Germinal center (tissue), 1 donor: ENCODE measurements at places on chromosomes 5 and 9.

GRCh38 chr9:84140535-84141101, 160.0 kb downstream of the RMI1 start:
- peak; percentile 24 for DNase-seq

DNA sequence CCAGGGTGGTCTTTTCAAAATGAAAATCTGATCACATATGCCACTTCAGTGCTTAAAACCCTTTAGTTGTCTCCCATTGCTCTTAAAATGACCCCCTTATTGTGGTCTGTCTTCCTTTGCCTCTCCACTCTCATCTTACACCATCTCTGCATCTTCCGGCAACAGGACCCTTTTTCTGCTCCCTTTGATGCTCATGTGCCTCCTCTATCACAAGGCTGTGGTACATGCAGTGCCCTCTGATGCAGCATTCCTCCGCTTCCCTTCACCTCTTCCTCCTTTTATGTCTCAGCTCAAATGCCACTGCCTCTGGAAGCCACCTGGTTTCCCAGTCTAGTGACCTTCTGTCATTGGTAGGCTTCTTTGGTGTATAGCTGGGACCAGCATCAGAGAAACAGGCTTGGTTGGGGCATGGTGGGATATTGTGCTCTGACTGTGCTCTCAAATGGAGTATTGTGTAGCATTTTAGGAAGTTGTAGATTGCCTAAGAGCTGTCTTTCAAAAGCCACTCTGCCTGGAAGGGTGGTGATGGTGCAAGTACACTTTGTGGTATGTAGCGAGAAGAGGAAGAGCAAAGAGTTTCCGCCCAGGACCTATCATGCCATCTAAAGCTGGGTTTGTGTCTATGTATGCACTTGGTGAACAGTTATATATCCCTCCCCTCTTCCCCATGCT, 28.1 kb downstream of the ARHGAP26 start:
- no peak for DNase-seq

DNA sequence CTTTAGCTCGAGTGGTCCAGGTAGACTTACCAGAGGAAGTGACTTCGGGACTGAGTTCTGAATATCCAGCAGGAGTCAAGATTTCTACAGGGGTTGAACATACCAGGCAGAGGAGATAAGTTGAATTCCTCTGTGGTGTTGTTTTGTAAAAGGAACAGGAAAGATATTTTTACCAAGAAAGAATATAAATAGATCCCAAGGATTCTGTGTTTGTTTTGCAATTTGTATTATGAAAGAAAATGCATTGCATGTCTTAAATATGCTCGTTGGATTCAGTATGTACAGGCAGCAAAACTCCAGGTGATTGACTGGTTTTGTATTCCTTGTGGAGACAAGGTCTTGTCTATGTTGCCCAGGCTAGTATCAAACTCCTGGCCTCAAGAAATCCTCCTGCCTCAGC, 197.8 kb downstream of the FRMD3 start:
- no peak for DNase-seq

DNA sequence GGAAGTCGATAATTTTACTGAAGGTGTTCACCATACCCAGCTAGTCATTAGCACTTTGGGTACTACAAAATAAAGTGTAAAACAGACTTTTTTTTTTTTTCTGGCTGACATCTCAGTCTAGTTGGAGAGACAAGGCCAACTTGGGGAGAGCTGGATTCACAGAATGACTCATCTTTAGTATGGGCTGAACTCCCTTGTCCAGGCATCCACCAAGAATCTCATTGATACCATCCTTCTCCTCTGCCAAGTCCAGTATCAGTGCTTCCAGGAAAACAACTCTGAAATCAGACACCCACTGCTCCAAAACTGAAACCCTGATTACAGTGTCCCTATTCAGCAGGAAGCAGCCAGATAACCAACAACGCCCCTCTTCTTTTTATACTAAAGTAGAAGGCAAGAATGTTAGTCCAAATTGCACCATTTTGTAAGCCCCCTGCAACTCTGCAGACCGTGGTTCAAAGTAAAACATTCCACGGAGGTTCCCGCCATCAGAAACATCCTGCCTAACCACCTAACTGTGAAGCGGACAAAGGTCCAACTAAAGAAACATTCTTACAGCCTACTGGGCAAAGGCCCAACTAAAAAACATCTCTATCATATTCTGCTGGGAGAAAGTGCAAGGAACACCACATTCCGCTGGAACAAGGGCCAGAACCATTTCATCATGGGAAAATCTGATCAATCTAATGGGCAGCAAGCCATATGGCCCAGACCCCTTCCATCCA, 728.2 kb downstream of the BRINP1 start:
- DNase-seq, result no peak

GRCh38 chr5:54455413-54456157, at the start of gene HSPB3:
TSS of gene HSPB3 (plus strand) at chr5:54455699. CDS start at chr5:54455790, 91 bp downstream.
- no peak for DNase-seq
